Hippocampal formation (tissue), 2 donors: ENCODE measurements at places on chromosomes 11 and 22.

DNA sequence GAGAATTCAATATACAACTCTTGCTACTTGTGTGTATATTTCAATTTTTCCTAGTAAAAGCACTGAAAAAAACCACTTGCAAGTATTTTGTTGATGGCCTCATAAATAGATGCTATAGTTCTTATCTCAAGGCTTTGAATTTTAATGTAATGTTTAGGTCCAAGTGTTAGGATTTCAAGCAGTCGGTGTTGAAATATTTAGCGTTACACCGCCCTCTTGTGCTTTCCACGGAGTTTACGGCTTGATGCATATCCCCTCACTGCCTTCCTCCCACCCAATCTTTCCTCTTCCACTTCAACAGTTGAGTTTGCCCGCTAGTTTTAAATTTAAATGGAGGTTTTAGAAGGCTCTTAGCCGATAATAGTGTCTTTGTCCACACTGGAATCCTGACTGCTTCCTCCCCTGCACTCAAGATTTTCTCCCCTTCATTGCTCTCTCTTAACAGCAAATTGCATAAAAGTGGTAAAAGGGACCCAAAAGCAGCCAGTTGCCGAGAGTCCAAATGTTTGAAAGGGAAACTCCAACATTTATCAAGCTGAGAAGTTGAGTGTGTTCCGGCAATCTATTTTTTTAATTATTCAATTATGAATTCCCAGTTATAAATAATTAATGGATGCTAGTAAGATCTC is 25.9 kb upstream of the HTATIP2 start:
- DNase-seq = peak; percentile 33

GRCh38 chr11:3838504-3838903 is 2.3 kb downstream of the RHOG start:
- no peak for DNase-seq

DNA sequence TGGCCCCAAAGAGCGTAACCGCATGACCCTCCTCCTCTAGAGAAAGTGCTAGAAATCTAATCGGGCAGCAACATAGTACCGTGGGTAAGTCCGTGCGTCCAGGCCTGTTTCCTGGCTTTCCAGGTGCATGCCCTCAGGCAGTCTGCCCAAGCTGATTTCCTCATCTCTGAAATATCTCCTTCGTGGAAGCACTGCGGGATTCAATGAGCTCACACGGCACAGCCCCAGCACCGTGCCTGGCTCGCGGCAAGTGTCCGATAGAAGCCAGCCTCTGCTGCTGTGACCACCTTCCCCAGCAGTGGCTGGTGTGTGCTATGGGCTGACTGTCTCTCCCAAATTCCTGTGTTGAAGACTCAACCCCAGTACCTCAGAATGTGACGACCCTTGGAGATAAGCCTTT is 20.7 kb downstream of the RPUSD4 start:
- DNase-seq = no peak

GRCh38 chr11:31509051-31509428 is 382 bp downstream of the IMMP1L start:
- peak; percentile 58 for DNase-seq

- no peak for DNase-seq
Observed at GRCh38 chr11:79150320-79150719, 290.5 kb downstream of the TENM4 start.

- no peak for DNase-seq
Observed at GRCh38 chr11:4459500-4459899, 10.4 kb downstream of the OR52K2 start.

GRCh38 chr11:35141571-35141971 is 2.6 kb downstream of the CD44 start:
- DNase-seq = peak; percentile 27

GRCh38 chr11:117217141-117218084 is 14.5 kb downstream of the PCSK7 start:
- no peak for DNase-seq

GRCh38 chr22:22235558-22235957 is 9.0 kb upstream of the VPREB1 start:
- no peak for DNase-seq

GRCh38 chr11:126115127-126115495 is 52.4 kb upstream of the CDON start:
- DNase-seq = no peak

DNA sequence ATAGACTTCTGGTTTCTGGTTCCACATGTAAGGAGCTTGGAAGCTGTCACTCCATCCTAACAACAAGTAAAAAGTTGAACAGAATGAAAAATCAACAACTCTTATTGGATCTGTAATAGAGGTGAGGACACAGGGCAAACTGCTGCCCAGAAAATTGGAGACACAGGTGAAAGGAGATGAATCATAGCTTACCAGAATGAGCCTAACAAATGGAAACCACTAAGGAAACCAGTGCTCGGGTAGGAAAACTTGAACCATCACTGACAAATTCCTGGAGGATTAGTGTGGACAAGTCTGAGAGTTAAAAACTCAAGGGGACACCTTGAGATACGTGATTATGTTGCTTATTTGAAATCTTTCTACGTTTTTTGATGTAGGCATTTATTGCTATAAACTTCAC is 52.1 kb downstream of the GDPD4 start:
- DNase-seq = no peak

DNA sequence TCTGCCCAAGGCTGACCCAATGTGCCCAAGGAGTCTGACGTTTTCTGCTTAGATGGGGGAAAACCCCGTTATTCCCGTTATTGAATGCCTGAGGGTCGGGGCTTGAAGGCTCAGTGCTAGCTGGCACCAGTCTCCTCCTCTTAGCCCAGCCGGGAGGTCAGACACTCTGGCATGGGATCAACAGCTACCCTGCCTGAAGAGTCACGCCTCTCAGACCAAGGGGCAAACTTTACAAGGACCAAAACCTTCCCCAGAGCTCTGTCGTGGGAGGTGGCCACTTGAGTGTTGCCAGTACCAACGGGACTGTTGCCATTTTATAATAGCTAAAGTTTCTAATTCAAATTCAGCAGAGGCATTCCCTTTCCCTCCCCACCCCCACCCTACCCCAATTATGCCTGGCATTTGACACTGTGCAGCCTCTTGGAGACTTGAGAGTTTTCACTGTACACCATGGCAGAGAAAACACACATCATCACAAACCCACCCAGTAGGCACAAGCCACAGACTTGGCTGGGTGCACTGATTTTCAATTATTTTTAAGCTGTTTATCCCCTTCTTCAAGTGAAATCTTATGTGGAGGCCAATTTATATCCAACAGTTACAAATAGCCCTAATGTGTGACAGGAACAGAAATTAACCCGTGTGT is 137.5 kb upstream of the SYT13 start:
- DNase-seq = no peak

GRCh38 chr11:75200051-75200450 is 40.5 kb upstream of the TPBGL start:
- DNase-seq = no peak

- no peak for DNase-seq
Observed at GRCh38 chr11:104090767-104091166, 54.3 kb downstream of the DDI1 start.

GRCh38 chr22:23205339-23206049 is 25.2 kb downstream of the BCR start:
- no peak for DNase-seq

DNA sequence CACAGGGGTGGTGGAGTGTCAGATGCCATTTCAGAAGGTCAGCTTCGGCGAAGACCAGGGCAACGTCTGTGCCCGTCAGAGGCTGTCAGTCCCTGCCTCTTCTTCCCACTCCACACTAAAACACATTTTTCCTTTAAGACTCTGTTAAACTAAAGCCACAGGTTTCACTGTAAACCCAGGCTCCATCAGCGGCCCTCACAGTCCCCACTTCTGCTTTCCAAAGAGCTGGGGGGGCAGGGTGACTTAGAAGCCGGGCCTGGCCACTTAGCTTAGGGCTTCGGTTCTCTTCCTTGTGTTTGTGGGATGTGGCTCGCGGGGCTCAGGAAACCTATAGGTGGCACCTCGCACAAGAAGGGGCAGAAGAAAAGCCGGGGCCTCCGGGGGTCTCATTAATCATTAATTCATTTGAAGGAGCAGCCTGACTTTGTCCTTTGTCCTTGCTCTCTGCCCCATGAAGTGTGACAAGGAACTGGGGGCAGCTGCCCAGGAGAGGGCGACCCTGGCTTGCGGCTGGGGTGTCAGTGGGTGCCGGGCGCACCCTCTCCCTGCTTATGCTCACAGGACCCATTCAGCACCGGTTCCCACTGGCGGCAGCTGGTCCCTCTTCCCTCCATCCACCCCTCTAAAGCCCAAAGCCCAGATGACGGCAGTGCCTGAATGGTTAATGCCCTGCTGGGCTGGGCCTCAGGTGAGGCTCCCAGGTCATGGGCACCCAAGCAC is 4.1 kb downstream of the SLC25A45 start:
- DNase-seq = no peak

DNA sequence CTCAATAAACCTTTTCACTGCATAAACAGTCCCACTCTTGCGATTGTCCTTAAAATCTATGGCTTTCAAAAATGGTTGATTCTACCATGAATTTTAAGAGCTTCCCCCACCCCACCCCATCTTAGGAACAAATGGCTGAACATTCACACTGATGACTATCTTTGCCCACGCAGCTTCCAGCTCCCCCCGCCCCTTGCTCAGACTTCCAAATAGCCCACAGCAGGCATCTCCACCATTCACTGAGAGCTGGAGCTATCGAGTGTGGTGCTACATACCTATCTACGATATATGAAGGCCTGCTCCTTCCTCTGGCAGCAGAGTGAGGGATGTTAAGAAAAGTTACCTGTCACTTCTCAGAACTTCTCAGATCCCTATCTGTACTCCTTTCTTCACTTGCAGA is 26.7 kb downstream of the EIF3F start:
- no peak for DNase-seq

DNA sequence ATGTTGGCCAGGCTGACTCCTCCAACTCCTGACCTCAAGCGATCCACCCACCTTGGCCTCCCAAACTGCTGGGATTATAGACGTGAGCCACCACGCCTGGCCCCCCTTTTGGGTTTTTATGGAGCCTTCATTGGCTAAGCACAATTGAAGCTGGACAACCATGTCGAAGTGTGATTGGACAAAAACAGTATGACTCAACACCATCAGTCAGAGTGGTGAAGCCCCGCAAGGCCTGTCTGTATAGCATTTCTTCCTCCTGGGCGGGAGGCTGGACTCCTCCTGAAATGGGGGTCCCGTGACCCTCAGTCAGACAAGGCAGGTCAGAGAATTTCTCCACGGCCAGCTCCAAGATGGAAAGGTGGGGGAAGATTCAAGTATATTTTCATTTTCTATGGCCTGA is 3.1 kb upstream of the PARVB start:
- DNase-seq = no peak

DNA sequence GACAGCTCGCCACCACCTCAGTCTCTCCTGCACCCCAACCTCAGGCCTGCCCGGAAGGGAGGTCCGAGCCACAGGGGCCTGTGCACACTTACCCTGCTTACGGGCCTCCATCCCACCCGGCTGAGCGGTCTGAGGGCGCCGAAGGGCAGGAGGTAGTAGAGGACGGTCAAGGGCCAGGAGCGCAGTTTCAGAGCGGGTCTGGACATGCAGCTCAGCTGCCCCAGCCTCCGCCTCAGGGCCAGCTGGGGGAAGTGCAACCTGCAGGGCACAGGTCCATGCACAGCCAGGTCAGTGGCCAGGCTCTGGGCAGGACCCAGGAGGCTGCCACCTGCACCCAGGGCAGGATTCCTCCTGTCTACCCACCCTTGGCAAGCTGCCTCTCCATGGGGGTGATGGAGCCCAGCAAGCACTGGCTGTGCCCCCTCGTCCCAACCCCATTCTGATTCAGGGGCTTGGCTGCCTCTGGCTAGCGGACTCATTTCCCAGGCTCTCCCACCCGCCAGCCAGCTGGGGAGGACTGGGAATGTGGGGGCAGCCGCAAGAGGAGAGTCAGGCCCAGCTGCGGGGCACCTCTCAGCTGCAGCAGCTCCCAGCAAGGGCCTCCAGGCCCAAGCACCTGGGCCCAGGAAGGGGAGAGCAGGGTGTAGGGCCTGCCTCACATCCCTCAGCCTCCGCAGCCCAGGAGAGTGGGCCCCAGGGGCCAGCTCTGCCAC is 38.3 kb downstream of the PISD start:
- DNase-seq = no peak

GRCh38 chr11:61963282-61964057 is 4.0 kb downstream of the FTH1 start:
- no peak for DNase-seq

DNA sequence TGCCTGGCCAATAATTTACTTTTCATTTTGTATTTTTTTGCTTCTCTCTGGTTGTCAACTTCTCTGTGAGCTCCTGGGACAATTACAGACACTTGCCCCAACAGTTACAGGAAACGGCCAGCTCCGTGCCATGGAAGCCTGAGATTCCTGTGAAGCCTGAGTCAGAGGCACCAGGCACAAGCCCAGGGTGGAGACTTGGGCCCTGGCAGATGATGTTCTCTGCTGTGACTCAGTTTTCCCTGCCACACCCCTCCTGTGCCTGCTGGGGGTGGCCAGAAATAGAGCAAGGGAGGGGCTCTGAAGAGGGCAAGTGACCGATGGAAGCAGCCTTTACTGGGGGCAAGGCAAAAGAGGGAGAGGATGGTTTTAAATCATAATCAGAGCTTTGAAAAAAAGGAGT is 4.9 kb downstream of the ATP5MGL start:
- DNase-seq = no peak

DNA sequence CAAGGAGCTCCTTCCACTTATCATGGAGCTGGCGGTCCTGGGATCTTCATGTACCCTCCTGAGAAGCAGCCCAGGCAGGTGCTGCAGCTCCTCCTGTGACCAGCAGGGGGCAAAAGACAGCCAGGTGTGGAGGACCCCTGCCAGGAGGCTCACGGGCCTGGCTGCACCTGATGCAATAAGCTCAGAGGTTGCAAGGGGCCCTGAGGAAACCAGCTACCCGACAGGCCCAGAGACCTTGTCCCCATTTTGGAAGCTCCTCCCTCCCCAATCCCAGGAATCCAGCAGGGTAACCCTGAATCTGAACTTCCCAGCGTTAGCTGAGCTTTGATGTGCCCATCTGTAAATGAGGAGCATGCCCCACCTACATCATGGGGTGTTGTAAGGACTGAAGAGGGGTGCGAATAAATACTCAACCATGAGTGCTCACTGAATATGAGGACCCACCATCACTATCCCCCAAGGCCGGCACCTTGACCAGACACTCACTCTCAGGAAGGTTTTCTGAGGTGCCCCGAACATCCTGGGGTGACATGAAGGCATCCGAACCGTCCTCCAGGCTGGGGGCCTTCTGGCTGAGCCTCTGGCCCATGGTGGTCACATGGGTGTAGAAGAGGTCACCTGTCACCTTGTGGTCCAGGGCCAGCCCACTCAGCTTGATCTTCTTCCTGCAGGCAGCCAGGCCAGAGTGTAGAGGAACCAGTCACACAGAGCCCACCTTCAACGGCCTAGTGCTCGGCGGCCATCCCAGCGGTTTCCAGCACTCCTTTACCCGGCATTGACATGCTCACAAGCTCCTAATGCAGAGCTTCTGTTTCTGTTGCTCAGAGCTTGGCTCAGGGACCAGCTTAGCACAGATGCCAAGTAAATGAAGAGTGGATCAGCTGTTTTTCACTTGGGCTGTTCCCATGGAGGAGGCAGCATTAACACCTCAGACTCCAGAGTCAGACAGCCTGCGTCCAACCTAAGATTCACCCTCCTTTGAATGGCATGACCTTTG is 21.7 kb downstream of the SLC43A1 start:
- DNase-seq = no peak

- DNase-seq = no peak
Observed at GRCh38 chr11:108817976-108818375, 153.1 kb downstream of the DDX10 start.

GRCh38 chr22:39901565-39902146 is 772 bp downstream of the GRAP2 start:
- no peak for DNase-seq
